H54 (cell line): ENCODE measurements at places on chromosomes 11 and 22.
A peak's percentile ranks its signal among the peaks of the same experiment; 100 is the strongest.

GRCh38 chr11:128361451-128362020 is 225.8 kb downstream of the ETS1 start:
- no peak for DNase-seq

DNA sequence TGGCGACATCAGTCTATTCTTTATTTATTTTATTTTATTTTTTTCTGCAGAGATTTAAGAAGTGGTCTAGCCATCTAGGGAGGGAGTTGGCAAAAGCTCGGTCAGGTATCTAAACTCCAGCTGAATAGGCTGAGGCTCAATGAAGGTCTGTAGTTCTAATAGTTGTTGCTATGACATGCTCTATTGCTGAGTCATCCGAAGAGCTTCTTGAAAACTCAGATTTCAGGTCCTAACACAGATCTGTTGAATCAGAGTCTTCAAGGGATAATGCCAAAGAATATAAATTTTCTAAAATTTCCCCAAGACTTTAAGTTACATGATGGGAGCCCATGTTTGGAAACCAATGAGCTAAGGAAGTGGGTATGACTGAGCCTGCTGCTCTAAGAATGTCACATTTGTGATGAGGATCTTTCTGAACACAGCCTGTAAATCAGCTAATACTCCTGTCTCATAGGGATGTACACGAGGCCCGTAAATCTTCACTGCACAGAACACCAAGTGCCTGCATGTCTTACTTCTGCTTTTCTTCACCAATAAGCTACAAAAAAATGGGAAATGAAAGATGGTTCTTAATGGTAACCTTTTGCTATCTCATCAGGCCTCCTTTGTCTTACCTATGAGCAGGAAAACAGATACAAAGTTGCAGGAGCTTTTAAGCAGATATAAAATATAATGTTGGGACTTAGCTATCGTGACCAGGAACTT is 901.4 kb upstream of the API5 start:
- DNase-seq, result no peak

GRCh38 chr11:61828379-61828628 is 204 bp downstream of the FADS2 start:
- DNase-seq, result no peak

GRCh38 chr22:35476341-35476740 is 64.3 kb upstream of the RASD2 start:
- DNase-seq, result no peak

GRCh38 chr11:46489656-46490560 is 98.3 kb upstream of the CHRM4 start:
- DNase-seq, result no peak

DNA sequence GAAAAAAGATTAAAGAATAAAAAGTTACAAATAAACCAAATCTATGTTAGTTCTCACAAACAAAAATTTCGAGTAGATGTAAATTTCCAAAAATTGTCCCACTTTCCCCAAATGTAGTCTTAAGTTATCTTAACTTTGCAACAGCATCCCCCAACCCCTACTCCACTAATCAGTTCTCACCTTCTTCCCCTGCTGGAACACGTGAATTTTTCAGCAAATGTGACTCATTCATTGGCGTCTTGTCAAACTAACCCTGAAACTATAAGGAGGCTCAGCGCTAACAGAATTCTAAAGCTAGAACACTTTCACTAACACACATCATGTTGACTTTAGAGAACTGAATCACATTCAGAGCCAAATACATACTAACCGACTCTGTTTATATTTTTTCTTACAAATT is 46.1 kb downstream of the PHF21A start:
- DNase-seq, result peak; percentile 23

DNA sequence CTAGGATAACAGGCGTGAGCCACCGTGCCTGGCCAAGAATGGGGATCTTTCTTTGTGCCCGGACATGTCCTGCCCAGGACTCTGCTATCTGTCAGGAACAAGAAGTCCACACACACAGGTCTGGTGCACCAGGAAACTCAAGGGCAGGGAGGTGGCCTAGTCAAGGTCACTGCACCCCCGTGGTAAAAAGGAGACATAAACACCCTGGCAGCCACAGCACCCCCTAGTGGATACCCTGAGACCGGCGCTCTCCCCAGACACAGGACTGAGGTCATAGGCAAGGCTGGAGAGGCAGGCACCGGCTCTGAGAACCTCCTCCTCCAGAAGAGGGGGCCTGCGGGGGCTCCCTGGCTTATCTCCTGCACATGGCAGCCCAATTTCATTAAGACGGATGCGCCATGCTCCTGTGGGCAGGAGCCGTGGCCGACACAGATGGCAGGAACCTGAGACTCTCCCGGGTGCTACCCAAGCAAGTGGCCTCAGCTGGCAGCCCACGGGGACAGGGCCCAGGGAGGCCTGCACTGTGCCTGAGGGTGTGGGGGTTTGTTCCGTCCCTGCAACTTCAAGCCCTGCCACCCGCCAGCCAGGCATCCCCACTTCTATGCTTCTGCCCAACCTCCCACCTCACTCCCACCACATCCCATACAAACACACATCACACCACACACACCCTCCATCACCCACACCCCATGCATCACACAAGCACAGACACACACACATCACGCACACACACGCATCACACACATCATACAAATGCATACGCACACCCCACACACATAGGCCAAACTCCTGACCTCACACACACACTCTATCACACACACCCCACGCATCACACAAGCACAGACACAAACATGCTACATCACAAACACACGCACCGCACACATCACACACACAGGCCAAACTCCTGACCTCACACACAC is 19.6 kb downstream of the MACROD1 start:
- peak; percentile 77 for DNase-seq

GRCh38 chr22:21837248-21837979 is 30.0 kb downstream of the MAPK1 start:
- peak; percentile 34 for DNase-seq

DNA sequence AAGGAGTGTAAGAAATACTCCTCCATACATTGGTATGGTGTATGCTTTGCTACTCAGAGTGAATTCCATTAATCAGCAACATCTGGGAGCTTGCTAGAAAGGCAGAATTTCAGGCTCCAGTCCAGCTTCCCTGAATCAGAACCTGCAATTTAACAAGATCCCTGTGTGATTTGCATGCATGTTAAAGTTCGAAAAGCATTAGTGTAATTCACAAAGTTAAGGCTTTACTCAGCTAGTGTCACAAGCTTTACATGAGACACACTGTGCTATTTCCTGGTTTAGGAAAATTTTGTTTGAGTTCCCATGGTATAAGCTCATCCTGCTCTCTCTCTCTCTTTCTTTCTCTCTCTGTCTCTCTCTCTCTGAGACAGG is 37.0 kb upstream of the HEPHL1 start:
- no peak for DNase-seq

DNA sequence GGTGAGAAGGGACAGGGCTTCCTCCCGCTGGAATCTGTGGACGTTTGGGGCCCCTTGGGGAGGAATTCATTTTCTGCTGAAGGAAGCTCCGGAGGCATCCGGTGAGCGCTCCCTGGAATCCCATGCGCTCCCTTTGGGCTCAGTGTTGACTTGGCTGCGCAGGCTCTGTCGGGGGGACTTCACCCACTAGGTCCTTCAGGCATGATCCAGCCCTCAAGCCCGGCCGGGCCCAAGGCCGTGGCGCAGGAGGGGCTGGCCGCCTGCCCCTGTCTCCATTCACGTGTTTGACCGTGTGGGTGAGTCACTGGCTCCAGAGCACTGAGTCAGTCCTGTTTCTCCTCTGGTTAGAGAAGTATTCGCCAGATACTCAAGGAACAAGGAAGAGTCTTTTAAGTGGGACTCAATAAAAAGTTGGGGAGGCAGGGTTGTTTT is 1.4 kb downstream of the CTTN start:
- peak; percentile 94 for DNase-seq

- DNase-seq, result no peak
Observed at GRCh38 chr22:48233586-48233985, 1471.1 kb downstream of the TBC1D22A start.

DNA sequence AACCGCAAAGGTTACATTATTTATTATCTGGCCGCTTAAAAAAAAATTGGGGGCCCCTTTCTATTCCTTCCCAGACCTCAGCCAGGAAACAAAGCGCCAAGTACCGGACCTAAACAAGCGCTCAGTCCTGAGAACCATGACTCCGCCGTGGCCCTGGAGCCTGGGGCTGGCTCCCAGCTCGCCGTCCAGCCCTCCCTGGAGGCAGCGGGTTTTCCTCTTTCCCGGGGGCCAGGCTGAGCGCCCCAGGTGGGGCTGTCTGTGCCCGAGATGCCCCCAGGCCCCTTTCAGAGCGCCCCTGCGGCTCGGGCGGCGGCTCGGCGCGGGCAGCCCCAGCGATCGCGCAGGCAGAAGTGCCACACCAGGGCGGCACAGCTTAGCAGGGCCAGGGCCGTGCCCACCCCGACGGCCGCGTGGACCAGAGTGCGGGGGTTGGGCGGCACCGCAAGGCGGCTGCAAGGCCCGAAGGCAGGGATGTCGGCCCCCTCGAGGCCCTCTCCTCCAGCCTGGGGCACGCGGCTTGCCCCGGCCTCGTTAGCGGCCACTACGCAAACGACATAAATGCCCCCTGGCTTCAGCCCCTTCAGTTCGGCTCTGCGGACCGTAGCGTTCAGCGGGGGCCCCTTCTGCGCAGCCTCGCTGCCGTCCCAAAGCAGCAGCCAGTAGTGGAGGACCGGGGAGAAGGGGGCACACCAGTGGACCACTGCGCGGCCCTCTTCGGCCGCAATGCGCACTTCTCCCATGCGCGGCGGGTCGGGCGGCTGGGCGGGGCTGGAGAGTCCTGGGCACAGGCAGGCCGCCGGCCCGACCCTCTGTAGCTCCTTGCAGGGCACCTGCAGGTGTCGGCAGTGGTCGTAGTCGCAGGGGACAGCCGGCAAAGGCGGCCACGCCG is 1.6 kb downstream of the LRRN4CL start:
- no peak for DNase-seq

GRCh38 chr11:19071255-19071654 is 10.7 kb upstream of the MRGPRX2 start:
- peak; percentile 65 for DNase-seq

DNA sequence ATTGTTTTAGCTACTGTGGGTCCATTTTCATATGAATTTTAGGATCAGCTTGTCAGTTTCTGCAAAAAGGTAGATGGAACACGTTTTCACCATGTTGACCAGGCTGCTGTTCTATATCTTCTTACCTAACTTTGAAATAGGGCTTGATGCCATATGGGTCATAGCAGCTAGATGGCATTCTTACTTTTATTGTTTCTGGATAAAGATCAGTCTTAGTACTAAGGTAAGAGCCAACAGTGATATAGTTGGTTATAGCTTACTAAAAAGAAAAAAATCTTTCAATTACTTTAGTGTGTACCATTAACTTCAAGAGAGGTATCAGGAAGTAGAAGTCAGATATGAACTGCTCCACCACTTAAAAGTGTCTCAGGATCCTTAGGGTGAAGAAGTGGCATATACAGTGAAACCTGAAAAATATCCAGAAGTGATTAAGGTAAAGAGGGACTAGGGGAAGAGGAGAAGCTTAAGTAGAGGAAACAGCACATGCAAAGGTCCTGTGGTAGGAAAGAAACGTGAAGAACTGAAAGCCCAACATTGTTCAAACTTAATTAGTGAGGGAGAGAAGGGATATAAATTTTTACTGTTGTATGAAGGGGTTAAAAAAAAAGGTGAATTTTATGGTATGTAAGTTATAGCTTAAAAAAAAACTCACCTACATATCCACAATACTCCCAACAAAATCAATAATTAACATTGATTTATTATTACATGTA is 59.9 kb upstream of the B3GNT6 start:
- DNase-seq, result no peak

- no peak for DNase-seq
Observed at GRCh38 chr11:85922367-85922766, 67.2 kb downstream of the CCDC83 start.

- no peak for DNase-seq
Observed at GRCh38 chr11:92972248-92972647, 2.8 kb downstream of the MTNR1B start.

DNA sequence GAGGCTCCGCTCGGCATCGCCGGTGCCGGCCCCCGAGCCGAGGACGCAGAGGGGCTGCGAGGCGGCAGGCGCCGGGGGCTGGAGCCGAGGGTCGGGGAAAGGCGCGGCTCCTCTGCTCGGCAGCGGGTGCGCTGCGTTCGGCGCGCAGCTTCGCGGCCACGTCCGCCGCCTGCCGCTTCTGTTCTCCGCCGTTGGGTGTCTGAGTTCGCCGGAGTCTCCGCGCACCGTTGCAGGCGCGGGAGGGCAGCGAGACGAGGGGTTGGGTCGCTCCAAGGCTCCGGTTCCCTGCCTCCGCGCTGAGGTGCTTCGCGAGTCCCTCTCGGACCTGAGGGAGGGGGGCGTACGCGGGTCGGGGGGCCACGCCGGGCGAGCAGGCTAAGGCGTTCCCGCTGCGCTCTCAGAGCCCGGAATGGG is 347 bp downstream of the MN1 start:
- DNase-seq, result peak; percentile 33

DNA sequence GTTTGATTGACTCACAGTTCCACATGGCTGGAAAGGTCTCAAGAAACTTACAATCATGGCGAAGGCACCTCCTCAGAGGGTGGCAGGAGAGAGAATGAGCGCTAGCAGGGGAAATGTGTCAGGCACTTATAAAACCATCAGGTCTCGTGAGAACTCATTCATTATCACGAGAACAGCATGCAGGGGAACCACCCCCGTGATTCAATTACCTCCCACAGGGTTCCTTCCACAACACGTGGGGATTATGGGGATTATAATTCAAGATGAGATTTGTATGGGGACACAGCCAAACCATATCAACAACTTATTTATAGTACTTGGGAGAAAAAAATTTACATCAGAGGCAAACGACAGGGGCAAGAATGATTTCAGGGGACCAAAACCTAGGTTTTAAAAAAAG is 3.0 kb downstream of the ME3 start:
- DNase-seq, result no peak

DNA sequence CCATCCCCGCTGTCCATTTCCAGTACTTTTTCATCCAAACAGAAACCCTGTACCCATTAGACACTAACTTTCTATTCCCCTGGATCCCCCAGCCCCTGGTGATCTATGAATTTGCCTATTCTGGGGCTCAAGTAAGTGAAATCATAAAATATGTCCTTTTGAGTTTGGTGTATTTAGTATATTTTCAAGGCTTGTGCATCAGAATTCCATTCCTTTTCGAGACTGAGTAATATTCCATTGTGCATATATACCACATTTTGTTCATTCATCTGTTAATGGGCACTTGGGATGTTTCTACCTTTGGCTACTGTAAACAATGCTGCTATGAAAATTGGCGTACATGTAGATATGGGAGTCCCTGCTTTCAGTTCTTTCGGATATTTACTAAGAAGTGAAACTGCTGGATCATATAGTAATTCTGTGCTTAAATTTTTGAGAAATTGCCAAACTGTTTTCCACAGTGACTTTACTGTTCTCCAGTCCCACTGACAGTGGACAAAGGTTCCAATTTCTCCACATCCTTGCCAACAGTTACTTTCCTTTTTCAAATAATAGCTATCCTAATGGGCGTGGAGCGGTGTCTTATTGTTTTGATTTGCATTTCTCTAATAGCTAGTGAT is 16.1 kb downstream of the APLP2 start:
- DNase-seq, result no peak
